Lower lobe of right lung (tissue), 2 donors: ENCODE measurements at places on chromosomes 1 and 21.

- DNase-seq, result no peak
These were observed 16.0 kb downstream of the PFKFB2 start for GRCh38 chr1:207069061-207069460.

DNA sequence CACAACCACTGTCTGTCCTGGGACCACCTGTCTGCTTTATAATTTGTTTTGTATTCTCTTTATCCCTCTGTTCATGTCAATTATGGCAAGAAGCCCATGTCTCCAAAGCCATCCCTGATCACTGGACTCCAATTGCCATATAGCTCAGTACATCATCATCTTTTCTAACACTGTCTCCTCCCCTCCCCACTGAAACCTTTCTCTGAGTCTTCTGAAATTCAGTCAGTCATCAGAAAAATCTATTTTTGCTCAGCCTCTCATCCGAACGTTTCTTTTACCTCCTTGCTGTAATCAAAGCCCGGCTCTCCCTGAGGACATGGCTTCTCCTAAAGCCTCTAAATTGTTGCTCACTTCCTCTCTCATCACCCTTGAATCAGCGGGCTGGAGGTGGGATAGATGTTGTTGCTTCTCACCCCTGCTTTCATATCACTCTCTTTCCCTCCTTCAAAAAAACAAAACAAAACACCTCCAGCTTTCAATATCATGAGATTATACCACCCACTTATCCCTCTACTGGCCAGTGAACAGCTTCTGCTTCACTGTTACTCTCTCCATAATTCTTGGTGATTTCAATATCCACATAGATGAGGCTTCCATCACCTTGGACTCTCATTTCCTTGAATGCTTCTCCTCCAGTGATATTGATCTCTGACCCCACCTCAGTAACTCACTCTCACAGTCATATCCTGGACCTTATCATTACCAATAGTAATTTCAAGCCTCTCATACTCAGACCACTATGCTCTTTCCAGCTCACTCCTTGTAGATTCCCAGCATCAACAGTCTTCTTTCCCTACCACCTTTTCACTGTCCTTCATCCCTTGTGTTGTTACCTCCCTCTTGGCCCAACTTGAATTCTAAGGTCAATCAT is 27.8 kb downstream of the RAB3B start:
- DNase-seq, result no peak

- no peak for DNase-seq
These were observed 11.3 kb downstream of the NIPAL3 start for GRCh38 chr1:24426744-24427544.

DNA sequence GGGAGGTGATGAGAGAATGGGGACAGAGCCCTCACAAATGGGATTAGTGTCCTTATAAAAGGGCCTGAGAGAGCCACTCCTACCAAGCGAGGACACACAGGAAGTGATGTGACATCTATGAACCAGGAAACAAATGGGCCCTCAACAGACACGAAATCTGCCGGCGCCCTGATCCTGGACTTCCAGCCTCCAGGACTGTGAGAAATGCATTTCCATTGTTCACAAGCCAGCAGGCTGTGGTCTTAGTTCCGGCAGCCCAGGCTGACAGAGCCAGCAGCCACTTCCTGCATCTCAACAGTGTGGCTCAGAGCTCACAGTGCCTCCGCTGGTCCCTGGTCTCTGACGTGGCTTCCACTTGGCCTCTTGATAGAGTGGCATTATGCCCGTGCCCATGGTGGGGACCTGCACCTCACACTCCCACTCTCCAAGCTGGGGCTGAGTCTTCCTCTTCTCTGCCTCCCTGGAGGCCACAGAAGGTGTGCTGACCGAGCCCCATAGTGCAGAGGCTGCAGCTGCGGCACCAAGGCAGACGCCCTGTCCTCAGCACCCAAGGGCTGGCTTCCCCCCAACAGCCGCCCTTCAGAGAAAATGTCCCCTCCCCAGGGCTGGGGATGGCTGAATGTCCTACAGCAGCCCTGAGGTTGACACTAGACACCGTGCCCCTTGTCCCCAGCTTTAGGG is 44.9 kb downstream of the ACOT7 start:
- DNase-seq, result no peak

DNA sequence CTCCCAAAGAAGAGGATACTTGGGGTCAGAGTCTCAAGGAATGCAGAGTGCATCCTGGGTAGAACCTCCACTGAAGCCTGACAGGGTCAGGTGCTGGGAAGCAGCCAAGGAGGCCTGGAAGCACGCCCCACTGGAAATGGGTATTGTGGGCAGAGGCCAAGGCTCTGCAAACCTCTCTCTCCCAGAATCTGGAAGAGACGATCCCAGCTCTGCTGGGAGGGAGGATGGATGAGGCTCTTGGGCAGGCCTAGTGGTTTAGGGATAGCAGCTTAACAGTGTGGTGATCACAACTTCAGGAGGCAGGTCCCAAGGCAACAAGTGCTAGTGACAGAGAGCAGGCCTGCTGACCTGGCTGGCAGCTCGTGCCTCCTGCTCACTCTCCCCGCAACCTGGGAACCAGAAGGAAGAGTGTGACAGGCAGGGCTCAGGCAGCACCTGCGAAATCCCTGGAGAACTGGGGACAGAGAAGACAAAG is 641.0 kb downstream of the PLPP3 start:
- no peak for DNase-seq

DNA sequence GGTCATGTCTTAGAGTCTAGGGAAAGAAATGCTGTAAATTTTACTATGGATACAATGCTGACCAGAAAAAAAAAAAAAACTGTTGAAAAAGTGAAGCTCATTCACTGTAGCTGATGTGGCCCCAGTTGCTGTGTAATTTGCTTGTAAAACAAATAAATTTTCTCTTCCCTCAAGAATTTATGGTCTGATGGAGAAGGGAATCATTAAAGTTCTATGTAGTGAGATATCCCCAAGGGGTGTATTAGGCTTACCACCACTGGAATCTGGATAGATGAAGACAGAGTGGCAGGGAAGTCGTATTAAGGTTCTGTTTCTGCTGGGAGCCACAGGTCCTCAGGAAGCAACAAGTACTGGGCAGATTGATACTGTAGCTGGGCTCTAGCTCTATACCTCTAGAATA is 860.0 kb downstream of the LTN1 start:
- DNase-seq, result no peak

DNA sequence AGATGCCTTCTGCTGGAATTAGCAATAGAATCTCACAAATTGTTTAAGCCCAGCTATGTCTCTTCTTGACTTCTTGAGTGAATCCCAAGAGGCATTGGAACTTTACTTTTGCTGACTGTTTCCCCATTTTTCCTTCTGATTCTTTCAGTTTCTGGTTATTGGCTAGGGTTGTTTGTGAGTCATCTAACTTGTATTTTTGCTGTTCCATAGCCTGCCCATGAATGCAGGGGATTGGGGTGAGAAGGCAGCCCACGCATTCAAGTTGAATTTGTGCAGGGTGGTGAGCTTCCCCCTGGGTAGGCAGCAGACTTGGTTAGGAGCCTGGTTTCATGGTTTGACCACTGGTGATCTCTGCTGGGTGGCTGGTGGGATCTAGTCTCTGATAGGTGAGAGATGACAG is 10.4 kb upstream of the KLF17 start:
- no peak for DNase-seq

DNA sequence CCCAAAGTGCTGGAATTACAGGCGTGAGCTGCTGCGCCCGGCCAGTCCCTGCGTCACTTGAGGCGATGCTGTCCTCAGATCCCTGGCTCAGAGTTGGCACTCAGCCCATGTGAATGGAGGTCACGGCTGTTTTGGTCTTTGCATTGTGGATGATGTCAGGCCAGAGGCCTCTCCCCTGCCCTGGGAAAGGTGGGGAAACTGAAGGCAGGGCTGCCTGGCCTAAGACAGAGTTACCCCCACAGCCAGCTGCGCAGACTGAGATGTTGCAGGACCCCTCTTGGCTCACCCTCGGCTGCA is 821 bp downstream of the MASP2 start:
- DNase-seq, result no peak

DNA sequence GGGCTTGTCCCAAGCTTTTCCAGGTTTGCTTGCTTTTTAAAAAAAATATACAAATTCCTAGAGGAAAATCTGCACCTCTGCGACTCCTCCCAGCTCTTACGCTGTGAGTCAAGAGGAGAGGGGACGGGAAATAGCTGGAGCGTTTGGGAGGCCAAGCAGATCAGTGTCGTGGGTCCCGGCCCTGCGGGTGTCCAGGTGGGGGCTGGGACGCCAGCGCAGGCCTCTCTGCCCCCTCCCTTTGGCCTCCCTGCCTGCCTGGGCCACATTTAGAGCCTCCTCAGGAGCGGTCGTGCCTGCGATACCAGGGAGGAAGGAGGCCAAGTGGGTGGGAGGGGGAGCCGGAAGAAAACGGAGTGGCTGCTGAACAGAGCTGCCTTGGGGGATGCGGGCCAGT is 9.0 kb downstream of the WNT4 start:
- DNase-seq, result no peak

DNA sequence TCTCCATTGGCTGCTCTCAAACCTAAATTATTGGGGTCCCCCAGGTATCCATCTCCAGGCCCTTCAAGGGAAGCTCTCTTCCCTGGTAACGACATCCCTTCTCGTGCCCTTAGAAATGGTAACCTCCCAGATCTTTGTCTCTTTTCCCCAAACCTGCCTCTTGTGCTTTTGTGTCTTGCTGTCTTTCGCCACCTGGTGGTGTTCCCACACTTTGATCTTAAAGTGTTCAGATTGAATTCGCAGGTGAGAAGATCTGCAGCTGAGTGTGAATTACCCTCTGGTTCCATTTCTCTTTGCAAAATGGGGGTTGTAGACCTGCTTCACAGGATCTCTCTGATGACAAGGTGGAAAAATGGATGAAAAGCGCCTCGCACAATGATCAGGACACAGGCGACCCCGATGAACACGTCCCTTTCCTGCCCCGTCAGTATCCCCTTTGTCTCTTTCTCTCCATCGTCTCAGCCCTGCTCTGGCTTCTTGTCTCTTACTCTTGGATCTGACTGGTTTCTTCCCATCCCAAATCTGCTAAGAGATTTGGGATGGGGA is 53.1 kb downstream of the DOP1B start:
- peak; percentile 52 for DNase-seq

DNA sequence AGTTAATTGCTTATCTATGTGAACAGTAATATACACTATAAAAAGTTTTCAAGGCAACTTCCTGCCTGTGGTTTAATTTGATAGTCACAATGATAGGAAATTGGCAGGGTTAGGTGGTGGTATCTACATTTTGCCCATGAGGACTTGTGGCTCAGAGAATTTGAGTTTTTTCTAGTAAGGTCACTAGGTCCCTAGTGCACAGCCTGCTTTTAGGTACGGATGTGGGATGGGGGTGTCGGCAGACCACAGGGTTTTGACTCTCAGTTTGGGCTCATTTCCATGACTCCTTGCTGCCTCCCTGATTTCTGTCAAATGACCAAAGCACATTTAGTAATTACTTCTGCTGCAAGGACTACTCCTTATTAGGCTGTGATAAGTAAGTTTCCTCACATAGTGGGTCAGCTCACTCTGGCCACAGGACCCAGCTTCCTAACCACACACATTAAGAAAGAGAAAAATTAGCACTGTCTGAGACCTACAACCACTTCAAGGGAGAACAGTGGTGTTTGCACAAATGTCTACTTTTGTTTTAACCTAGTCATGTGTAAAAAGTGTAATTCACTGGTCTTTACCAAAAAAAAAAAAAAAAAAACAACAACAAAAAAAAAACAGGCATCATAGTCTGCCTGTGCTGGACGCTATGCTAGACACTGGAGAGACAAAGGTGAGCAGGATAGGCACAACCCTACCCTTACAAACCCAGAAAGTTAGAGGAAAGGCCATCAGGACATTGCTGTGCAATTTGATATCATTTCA is 43.7 kb downstream of the MRPL39 start:
- no peak for DNase-seq

GRCh38 chr1:980602-981395 is 1.1 kb downstream of the PERM1 start:
- no peak for DNase-seq

GRCh38 chr1:150280138-150280707 is 2.1 kb upstream of the CIART start:
- DNase-seq, result no peak

- no peak for DNase-seq
These were observed 156.8 kb downstream of the ST6GALNAC3 start for GRCh38 chr1:76231320-76231719.

DNA sequence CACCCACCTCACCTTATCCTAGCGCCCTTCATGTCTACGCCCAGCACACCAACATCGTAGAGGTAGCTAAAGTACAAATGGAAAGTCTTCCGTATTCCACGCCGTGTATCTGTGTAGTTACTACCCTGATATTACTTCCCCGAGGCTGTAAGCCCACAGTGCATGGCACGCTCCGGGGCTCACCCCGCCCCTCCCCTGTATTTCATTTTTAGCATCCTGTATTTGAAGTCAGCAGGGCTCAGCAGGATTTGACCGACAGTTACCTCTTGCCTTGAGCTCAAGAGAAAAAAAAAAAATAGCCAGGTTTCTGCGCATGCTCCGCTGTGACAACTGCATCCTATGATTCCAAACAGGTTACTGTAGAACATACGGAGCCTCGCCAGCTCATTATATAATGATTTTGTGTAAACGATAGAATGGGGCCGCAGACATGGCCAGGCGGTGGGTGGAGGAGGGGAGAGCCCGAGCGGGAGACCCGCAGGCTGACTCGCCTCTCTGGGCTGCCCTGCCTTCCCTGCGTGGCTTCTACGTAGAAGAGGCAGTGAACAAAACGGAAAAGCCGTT is 1.3 kb downstream of the ABCG1 start:
- peak; percentile 72 for DNase-seq

DNA sequence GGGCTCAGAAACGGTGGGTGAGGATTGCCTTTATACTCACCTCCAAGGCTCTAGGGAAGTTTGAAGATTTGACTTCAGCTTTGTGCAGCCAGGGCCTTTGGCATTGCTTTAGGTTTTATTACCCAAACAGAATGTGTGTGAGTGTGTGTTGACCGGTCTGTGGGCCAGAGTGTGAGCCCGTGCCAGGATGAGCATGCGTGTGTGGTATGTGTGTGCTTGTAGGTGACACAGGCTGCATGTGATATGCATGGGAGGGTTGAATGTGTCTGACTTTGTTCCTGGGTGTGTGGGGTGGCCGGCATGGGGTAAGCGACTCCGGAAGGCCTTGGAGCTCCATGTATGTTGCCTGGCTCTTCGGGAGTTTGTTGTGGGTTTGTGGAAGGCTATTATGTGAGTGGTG is 160.5 kb downstream of the FOXD2 start:
- DNase-seq, result no peak

DNA sequence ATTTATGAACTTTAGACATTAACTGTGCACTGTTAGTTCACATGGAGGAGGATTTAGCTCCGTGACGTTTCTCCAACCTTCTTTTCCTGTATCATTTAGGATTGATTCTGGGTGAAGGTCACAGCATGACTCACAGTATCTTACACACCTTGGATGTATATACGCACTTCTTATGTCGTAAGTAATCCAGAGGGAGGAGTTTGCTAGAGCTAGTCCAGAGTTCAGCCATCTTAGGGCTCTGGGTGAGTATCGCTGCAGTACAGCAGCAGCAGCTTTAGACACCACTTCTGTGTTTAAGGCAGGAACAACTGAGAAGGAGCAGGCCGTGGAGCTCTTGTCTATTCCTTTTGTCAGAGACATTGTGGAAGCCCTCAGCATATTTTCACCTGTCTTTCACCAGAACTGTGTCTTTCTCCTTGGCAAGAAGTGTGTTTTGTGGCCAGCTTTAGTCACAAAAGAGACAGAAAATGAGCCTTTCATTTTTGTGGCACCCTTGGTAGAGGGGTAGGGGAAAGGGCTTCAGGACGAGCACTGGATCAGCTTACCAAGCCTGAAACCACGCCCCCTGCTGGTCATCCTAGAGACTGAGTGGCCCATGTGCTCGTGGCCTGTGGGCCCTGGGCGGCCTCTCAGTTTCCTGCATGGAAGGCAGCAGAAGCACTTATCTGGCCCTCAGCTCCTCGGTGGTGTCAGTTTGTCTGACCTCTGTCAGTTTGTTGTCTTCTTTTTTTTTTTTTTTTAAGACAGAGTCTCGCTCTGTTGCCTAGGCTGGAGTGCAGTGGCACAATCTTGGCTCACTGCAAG is 64.0 kb downstream of the ADARB1 start:
- DNase-seq, result peak; percentile 83
